ENCODE measurements at places on chromosomes 4 and X.

DNA sequence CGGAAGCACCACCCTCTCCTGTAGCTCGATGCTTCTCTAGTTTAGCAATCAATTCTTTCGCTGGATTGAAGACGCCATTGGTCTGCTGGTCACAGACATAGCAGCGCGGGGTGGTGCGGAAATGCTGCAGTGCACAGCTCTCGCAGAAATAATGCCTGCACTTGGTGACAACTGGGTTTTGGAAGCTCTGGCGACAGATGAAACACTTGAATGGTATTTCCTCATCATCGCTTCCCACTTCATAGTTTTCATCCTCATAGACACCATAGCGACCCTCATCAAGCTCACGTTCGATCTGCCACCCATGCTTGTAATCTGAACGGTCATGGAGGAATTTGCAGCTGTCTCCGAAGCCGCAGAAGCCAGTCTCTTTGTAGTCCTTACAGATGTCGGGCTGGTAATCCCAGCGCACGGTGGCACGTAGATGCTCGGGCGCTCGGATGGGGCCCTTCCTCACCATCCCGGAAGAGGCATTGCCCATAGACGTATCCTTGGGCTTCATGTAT lies 854 bp downstream of the RNF113A start:
- DNase-seq = no peak

- DNase-seq = no peak
Measured at GRCh38 chr4:1735215-1735614, 13.9 kb downstream of the TACC3 start.

- DNase-seq = no peak
Measured at GRCh38 chrX:121298499-121298898, 251.1 kb downstream of the GLUD2 start.

DNA sequence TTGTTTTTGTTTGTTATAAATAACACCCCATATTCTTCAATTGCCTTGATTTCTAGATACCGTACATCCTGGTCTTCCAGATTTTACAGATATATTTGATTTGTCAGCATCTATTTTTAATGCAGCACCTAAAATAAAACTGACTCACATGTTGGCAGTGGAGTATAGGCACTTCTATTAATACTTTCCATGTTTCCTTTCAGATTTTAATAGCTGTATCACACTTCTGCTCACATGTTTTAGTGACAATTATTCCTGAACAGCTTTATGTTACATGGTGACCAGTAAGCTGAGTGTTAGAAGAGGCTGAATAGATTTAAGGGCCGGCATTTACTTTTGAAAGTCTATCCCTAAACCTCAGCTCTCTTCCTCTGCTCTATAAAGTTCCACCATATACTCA lies 46.1 kb downstream of the C4orf46 start:
- no peak for DNase-seq

DNA sequence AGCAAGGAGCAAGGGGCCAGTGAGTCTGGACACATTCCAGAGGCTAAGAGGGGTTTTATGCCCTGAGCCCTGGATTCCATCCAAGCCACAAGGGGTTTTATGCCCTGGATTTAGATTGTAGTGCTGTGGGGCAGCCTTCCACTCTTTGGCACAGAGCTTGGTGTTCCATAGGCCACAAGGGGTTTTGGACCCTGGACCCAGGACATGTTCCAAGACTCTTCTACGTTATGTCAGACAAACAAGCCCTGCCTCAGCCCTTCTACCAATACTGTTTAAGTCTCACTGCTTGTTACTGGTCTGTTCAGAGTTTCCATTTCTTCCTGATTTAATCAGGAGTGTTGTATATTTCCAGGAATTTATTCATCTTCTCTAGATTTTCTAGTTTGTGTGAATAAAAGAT lies 12.8 kb upstream of the SCARB2 start:
- DNase-seq = no peak

DNA sequence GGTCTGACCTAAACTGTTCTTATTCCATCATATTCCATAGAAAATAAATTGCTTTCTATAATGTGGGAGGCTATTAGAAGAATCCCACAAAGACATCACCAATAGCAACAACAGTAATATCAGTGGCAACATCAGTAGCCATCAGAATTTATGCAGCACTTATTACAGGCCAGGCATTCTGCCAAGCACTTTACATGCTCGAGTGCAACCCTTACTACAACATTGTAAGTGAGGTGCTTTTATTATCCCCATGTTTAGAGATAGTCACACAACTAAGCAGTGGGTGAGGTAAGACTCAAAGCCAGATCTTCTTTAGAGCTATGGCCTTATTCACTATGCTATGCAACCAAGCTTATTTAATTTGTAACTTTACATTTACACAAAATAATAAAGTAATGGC lies 317.1 kb upstream of the BMP3 start:
- no peak for DNase-seq

GRCh38 chr4:85780664-85781063 lies 305.7 kb downstream of the ARHGAP24 start:
- DNase-seq = no peak

- DNase-seq = peak; percentile 9
Measured at GRCh38 chrX:107293056-107293455, 86.6 kb downstream of the DNAAF6 start.

DNA sequence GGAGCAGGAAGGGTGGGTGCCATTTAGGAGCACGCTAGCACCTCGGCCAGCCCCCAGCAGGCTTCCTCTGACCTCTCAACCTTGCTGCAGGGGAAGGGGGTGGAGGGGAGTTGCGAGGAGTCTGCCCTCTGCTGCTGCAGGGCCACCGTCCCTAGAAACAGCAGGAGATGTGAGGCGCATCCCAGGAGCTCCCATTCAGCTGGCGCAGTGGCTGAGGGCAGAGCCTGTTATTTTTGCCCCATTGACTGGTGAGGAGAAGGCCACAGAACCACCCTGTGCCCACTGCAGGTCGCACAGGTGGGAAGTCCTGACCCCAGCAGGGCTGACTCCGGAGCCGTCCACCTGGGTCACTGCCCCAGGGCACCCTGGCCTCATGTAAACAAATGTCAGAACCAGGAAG lies 8.0 kb downstream of the PDE6B start:
- no peak for DNase-seq

DNA sequence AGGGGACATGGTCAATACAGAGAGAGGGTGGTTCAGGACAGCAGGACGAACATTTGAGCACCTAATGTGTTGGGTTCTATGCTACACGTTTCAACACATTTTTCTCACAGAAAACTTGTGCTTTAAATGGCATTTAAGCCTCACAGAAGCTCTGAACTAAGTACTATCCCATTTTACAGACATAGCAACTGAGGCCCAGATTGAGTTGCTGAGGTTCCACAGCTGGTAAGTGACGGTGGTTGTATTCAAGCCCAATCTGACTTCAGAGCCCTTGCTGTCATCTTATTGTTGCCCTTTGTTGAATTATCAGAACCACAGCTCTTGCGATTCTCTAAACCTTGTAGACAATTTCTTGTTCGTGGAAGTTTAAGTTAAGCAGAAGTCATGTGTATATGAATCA lies 116.7 kb downstream of the FNIP2 start:
- DNase-seq = no peak

- DNase-seq = no peak
Measured at GRCh38 chr4:188647820-188648370, 508.7 kb downstream of the TRIML1 start.

DNA sequence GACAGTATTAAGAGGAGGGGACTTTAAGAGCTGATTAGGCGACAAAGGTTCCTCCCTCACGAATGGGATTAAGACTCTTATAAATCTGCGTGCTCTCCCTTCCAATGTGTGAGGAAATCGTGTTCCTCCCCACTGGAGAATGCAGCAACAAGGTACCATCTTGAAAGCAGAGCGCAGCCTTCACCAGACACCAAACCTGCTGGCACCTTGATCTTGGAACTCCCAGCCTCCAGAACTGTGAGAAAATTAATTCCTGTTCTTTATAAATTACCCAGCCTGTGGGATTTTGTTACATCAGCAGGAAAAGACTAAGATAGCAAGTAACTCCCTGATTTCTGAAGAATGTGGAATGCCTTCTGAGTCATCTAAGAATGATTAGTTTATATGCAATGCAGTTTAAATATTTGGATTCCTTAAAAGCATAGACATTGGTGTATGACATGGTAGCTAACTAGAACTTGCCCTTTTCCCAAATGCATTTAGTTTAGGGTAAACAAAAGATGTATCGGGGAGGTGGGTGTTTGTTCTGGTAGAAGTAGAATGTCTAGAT lies 86.1 kb downstream of the USP46 start:
- no peak for DNase-seq

GRCh38 chr4:13872155-13872554 lies 244.6 kb upstream of the BOD1L1 start:
- no peak for DNase-seq

DNA sequence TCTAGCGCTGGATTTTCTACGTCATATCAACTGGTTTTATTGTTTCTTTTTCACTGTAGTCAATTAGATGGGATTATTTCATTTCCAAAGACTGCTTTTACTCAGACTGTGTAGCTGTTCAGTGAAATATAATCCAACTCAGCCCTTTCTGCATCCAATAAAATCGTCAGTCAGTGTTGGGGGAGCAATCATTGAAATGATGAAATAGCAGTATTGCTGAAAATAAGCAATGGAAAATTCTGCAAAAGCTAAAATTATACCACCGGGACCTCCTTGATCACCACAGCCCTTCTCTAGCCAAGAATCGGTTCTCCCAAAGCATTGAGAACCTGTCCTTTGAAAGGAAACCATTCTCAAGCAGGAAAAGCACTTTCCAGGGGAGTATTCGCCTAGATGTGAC lies 243.1 kb upstream of the TENM3 start:
- no peak for DNase-seq

GRCh38 chr4:141810712-141811375 lies 174.5 kb downstream of the IL15 start:
- no peak for DNase-seq

Data from Calu3 (cell line).